ENCODE measurements at places on chromosomes 6 and 20.

DNA sequence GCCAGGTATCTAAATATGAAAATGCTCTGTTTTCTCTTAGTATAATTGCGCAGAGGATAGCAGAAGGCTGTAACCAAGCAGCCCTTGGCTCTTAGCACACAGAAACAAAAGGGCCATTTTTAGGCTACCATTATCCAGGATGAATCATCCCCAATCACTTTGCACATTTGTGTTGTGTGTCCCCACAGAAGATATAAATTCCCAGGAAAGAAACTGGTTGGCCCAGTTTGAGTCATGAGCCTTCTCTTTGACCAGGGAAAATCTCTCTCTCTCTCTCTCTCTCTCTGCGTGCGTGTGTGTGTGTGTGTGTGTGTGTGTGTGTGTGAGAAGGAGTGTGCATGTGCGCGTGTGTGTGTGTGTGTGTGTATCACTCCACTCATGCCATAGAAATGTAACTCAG lies 178.5 kb downstream of the FRK start:
- no peak for DNase-seq

GRCh38 chr6:161242113-161242512 lies 31.7 kb downstream of the AGPAT4 start:
- no peak for DNase-seq

DNA sequence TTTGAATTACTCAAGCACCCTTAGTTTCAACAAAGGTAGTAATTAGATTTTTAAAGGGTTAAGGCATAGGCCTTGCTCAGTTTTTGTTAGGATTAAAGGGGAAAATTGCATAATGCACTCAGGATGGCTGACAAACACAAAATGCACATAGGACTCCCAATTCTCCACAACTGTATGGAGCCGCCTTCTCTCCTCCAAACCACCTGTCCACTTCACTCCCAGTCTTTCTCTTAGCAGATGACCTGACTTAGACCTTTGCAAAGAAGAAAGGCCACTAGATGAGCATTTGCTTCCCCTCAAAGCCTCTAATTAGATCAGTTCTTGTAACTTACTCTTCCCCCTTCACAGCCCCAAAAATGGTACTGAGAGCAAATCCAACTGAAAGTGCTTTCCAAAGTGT lies 20.1 kb downstream of the NSFL1C start:
- DNase-seq = no peak

DNA sequence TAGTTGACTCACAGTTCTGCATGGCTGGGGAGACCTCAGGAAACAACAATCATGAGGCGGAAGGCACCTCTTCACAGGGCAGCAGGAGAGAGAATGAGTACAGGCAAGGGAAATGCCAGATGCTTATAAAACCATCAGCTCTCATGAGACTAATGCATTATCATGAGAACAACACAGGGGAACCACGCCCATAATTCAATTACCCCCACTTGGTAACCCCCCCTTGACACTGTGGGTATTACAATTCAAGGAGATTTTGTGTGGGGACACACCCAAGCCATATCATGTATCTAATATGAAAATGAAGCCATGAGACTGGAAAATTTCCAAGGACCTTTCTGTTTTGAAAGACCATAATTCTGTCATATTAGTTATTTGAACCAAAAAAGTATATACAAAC lies 342.4 kb upstream of the PLCB4 start:
- DNase-seq = no peak

- no peak for DNase-seq
Observed at GRCh38 chr20:51597389-51598231, 55.1 kb upstream of the NFATC2 start.
